ENCODE measurements at places on chromosomes 7 and 10. TPM values are rescaled to one million over a fixed set of nuclear protein-coding genes. Genes with fewer than 3 reads are reported as not detected.

GRCh38 chr10:7896297-7896696 is 78.0 kb downstream of the TAF3 start:
- no peaks in the 10 kb centered on the region for H3K27me3 ChIP-seq
- no peak overlapping the region for H3K4me3 ChIP-seq

- H3K4me3 ChIP-seq = peak within 1 kb of the TSS; percentile 76
- H3K36me3 ChIP-seq = peaks cover 20% of the 10 kb centered on the region
- H3K27me3 ChIP-seq = peaks cover 26% of the 10 kb centered on the region
- peaks cover 9% of the 10 kb centered on the region for H3K4me1 ChIP-seq
- no peak within 1 kb of the TSS for H3K27ac ChIP-seq
Measured at GRCh38 chr7:121328508-121329190, at the start of gene WNT16. Gene WNT16, plus strand, starts transcription at chr7:121329000. Its CDS starts 293 bp downstream, at chr7:121329293.

DNA sequence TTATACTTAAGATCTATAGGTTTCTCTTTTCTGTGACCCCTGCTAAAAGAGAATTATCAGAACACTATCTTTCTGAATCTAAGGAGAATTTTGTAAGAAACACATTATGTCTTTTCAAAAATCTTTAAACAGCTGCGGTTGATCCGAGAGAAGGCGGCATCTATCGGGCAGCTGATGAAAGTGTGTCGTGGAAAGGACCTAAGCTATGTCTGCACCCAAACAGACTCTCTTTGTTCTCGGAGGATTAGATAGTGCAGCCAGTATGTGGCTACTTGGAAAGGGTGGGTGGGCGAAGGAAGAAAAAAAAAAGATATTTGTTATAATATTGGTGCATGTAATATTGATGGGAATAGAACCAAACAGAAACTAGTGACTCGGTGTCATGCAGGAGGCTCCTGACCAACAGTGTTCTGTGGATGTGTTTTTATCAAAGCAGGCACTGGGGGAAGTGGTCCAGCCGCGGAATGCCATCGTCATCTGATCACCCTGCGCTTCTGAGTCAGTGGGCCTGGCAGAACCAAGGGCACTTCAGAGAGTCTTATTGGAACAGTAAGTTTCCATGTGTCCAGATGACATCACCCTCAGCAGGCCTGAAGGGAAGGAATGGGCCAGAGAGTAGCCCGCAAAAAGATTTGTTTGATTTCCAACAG is 509.7 kb upstream of the AKR1E2 start:
- H3K36me3 ChIP-seq = no peaks in the 10 kb centered on the region
- H3K27me3 ChIP-seq = no peaks in the 10 kb centered on the region
- H3K27ac ChIP-seq = no peak overlapping the region
- no peaks in the 10 kb centered on the region for H3K4me1 ChIP-seq

DNA sequence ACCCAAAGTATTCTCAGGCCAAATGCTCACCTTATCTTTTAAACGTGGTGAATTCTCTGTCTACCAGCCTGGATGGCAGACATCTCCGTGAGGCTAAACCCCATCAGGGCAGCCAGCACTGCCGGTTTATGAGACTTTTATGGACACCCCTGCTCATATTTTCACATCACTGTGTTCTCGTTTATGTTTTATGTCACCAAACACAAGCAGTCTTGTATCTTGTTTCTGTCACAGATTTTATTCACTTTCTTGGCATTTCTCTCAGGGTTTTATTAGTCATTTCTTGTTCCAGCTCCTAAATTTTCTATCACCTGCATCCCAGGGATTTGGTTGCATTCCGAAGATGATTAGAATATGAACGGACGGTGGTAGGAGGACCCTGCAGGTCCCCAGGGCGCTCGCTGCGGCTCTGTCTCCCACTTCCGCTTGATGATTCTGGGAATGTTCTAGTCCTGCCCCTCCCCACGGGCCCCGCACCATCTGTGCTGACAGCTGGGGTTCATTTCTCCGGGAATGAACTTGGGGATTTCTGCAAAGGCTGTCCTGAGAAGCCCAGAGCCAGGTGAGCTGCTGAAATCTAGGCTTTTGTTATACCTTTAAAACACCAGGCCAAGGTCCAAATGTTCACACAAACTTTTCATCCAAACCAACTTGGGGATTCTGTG is 217.6 kb downstream of the GFRA1 start:
- H3K4me3 ChIP-seq = no peak overlapping the region
- no peak overlapping the region for H3K27ac ChIP-seq
- no peak for DNase-seq
- peaks cover 13% of the 10 kb centered on the region for H3K27me3 ChIP-seq
- H3K36me3 ChIP-seq = no peaks in the 10 kb centered on the region
- no peaks in the 10 kb centered on the region for H3K4me1 ChIP-seq

The DLG5 gene
- 51.0 TPM for total RNA-seq

- DNase-seq = no peak
- H3K36me3 ChIP-seq = peaks cover 13% of the 10 kb centered on the region
- no peaks in the 10 kb centered on the region for H3K27me3 ChIP-seq
- H3K4me3 ChIP-seq = no peak overlapping the region
- no peaks in the 10 kb centered on the region for H3K4me1 ChIP-seq
- H3K27ac ChIP-seq = no peak overlapping the region
Measured at GRCh38 chr7:47307311-47307710, 274.6 kb downstream of the TNS3 start.

DNA sequence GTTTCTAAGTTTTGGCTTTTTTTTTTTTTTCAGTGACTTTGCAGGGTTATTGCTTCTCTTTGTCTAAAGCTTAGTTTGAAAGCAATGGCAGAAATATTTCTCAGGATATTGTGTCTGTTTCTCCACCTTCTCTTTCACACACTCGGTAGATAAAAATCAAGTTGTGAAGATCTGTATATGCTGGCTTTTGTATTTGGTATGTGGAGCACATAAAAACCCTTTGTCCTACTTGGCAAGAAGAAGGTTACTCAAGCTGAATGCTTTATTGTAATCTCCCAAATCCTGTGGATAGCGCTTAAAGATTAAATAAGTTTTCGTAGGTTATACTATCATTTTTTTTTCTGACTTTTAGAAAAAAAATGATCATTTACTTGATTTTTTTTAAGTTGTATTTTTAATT is 172.4 kb downstream of the CDCA7L start:
- no peak for DNase-seq
- H3K27ac ChIP-seq = no peak overlapping the region
- H3K36me3 ChIP-seq = no peaks in the 10 kb centered on the region
- no peak overlapping the region for H3K4me3 ChIP-seq
- H3K4me1 ChIP-seq = no peaks in the 10 kb centered on the region
- H3K27me3 ChIP-seq = peaks cover 91% of the 10 kb centered on the region

GRCh38 chr10:7170626-7171322 is 240.1 kb downstream of the SFMBT2 start:
- H3K4me1 ChIP-seq = no peaks in the 10 kb centered on the region
- no peaks in the 10 kb centered on the region for H3K36me3 ChIP-seq
- no peak overlapping the region for H3K27ac ChIP-seq
- no peak overlapping the region for H3K4me3 ChIP-seq

GRCh38 chr7:142539901-142540300 is 209.4 kb upstream of the PRSS1 start:
- no peak overlapping the region for H3K4me3 ChIP-seq
- no peak for DNase-seq
- H3K4me1 ChIP-seq = peaks cover 16% of the 10 kb centered on the region

DNA sequence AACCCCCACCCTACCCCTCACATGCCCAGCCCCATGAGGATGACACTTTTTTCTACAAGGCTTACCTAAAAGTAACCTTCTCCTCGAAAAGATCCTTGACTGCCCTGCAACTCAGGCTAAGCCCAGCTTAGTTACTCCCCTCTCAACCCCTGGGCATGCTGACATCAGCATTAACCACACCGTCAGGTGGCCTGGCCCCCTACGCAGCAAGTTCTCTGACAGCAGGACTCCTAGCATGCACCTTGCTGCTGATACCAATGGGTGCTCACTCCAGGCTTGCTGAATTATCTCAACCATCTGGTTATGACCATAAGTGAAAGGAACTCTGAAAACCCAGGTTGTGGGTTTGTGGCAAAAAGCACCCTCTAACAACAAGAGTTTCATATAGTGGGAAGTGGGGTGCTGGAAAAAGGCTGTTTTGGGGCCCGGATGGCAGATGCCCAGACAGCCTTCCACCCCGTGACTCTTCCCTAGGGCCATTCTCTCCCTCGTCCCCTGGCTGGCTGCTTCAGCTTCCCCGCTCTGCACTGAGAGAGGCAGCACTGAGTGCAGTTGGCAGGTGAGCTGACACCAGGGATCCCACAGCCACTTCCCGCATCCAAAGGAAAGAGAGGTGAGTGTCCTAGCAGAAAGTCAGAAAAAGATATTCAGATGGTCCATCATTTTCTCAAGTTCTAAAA is 518.9 kb downstream of the KCNMA1 start:
- no peak overlapping the region for H3K27ac ChIP-seq
- no peak overlapping the region for H3K4me3 ChIP-seq
- no peaks in the 10 kb centered on the region for H3K4me1 ChIP-seq
- DNase-seq = no peak

DNA sequence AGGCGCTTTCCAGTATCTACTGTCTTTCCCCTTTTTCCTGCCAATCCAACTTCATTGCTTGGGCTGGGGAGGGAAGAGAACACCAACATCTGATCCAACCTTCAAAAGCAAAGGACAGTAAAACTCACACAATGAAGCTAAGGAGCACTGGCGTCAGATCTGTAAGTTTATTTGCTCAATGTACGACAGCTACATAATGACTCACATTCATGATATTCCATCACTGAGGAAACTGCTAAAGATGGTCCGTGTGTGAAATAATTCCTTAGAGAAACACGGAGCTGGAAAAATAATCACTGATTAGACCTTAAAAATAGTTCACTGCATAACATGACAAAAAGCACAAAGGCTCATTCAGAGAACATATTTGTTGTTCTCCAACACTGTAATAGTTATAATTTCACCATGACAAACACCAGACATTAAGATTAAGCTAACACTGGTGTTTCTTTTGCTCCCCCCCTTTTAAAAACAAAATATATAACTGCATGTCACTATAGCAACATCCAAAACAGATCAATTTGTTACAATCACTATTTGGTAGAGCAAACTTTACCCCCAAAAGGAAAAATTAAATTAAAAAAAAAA is 24.3 kb downstream of the HSPB1 start:
- peaks cover 50% of the 10 kb centered on the region for H3K36me3 ChIP-seq
- H3K27ac ChIP-seq = peak overlapping the region; percentile 54
- H3K4me3 ChIP-seq = no peak overlapping the region
- H3K4me1 ChIP-seq = no peaks in the 10 kb centered on the region

GRCh38 chr10:74167443-74167842 is 16.4 kb downstream of the ADK start:
- no peaks in the 10 kb centered on the region for H3K27me3 ChIP-seq
- no peak overlapping the region for H3K27ac ChIP-seq
- no peaks in the 10 kb centered on the region for H3K36me3 ChIP-seq
- no peak overlapping the region for H3K4me3 ChIP-seq
- DNase-seq = no peak

GRCh38 chr10:8534096-8534495 is 479.6 kb downstream of the GATA3 start:
- no peak overlapping the region for H3K4me3 ChIP-seq
- H3K27me3 ChIP-seq = no peaks in the 10 kb centered on the region
- H3K36me3 ChIP-seq = no peaks in the 10 kb centered on the region
- no peak overlapping the region for H3K27ac ChIP-seq

GRCh38 chr7:8386926-8387550 is 46.4 kb upstream of the NXPH1 start:
- no peaks in the 10 kb centered on the region for H3K36me3 ChIP-seq
- no peak overlapping the region for H3K27ac ChIP-seq
- H3K4me3 ChIP-seq = no peak overlapping the region
- no peak for DNase-seq
- no peaks in the 10 kb centered on the region for H3K27me3 ChIP-seq
- H3K4me1 ChIP-seq = peaks cover 15% of the 10 kb centered on the region

The KCNIP2 gene
- total RNA-seq = 3.3 TPM

The CLCN1 gene
- total RNA-seq = 0.34 TPM

GRCh38 chr10:98456686-98457482 is 10.1 kb upstream of the HPS1 start:
- H3K4me1 ChIP-seq = peaks cover 23% of the 10 kb centered on the region
- peaks cover 19% of the 10 kb centered on the region for H3K27me3 ChIP-seq
- H3K27ac ChIP-seq = no peak overlapping the region
- no peak overlapping the region for H3K4me3 ChIP-seq
- no peaks in the 10 kb centered on the region for H3K36me3 ChIP-seq

The GIMAP6 gene
- total RNA-seq = not detected

The TMEM176B gene
- total RNA-seq = 7.3 TPM

The SKIDA1 gene
- total RNA-seq = 0.40 TPM

The LRGUK gene
- 0.52 TPM for total RNA-seq

The C10orf67 gene
- total RNA-seq = 0.45 TPM

DNA sequence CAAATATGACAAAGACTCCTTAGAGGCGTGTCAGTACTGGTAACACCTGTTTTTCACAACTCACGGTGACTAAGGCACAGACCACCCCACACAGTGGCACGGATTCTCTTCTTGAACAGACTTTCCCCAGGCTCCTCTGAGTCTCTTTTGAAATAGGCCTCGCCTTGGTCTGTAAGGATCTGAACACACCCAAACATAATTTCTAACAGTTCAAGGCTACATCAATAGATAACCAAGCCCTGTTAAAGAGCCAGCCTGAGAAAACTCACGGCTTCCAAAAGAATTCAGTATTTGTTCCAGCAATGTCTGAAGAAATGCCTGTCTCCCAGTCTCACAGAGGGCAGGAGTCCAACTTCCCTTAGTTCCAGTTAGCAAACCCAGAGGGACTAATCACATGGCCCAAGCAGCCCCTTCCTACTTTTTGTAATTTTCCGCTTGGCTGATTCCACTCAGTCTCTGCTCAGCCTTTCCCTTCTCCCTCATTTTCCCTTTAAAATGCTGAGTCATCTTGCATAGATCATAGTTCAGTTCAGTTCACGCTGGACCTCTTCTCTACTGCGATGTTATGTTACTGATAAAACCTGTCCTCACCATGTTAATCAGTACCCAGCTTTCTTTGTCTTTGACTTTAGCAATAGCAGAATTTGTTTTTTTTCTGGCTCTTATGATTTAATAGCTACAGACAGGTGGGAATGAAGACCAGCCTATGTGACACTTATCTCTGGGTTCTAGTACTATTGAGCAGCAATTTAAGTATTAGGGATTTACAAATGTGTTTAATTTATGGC is 22.6 kb upstream of the AKR1C3 start:
- DNase-seq = peak; percentile 65
- no peaks in the 10 kb centered on the region for H3K27me3 ChIP-seq
- peaks cover 17% of the 10 kb centered on the region for H3K36me3 ChIP-seq
- H3K4me3 ChIP-seq = peak overlapping the region; percentile 55

Measured in Calu3 (cell line).